ENCODE measurements at places on chromosomes 11 and 22. TPM values are rescaled to one million over a fixed set of nuclear protein-coding genes. Genes with fewer than 3 reads are reported as not detected.
A peak's percentile ranks its signal among the peaks of the same experiment; 100 is the strongest.

DNA sequence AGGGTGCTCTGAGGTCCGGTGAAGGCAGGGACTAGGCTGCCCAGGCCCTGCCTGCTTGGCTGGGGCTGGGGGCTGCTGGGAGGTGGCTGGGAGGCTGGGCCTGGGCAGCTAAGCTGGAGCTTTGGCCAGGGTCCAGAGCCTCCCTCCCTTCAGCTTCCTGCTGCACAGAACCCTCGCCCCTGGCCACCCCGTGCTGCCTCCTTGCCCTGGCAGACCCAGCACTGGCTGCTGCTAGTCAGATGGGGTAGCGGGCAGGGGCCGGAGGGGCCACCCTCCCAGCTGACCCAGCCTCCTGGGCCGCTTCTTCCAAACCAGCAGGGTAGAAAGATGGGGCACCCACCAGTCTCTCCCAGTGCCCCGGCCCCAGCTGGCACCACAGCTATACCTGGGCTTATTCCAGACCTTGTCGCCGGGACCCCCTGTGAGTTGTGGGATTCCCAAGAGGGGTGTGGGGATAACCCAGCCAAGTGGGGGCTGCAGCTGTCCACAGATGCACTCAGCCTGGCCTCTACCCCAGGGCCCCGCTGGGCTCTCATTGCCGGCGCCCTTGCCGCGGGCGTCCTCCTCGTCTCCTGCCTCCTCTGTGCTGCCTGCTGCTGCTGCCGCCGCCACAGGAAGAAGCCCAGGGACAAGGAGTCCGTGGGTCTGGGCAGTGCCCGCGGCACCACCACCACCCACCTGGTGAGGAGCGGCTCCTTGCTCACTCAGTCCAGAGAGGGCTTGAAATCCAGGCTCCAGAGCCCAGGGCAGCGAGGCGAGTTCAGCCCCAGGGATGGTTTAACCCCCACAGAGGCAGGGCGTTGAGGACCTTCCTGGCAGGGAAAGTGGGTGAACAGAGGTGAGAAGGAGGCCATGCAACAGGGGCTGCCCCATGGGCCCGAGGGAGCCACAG is at the start of gene SYT8:
Gene SYT8, plus strand, starts transcription at position 212 of the 892 bp plus-strand sequence. Its CDS starts 116 bp downstream, at position 328.
- DNase-seq = no peak
- H3K27me3 ChIP-seq = no peaks in the 10 kb centered on the region
- H3K27ac ChIP-seq = peak within 1 kb of the TSS; percentile 87
- H3K4me3 ChIP-seq = no peak within 1 kb of the TSS
- H3K4me1 ChIP-seq = peaks cover 33% of the 10 kb centered on the region
- no peaks in the 10 kb centered on the region for H3K36me3 ChIP-seq

- peak overlapping the region; percentile 87 for H3K27ac ChIP-seq
- no peak for DNase-seq
- H3K4me1 ChIP-seq = peaks cover 15% of the 10 kb centered on the region
- no peaks in the 10 kb centered on the region for H3K27me3 ChIP-seq
Measured at GRCh38 chr11:57675176-57675941, 7.4 kb downstream of the ZDHHC5 start.

- peaks cover 11% of the 10 kb centered on the region for H3K4me1 ChIP-seq
- H3K4me3 ChIP-seq = no peak overlapping the region
- no peaks in the 10 kb centered on the region for H3K36me3 ChIP-seq
- H3K27ac ChIP-seq = no peak overlapping the region
- H3K27me3 ChIP-seq = peaks cover 3% of the 10 kb centered on the region
- no peak for DNase-seq
Measured at GRCh38 chr11:102494216-102494615, 36.3 kb downstream of the MMP7 start.

GRCh38 chr11:120890609-120891320 is 133.1 kb upstream of the TBCEL start:
- H3K27ac ChIP-seq = no peak overlapping the region
- no peak overlapping the region for H3K4me3 ChIP-seq
- no peak for DNase-seq
- H3K4me1 ChIP-seq = no peaks in the 10 kb centered on the region

MUC5AC gene
- not detected for total RNA-seq

All from mesothelial cell of epicardium (in vitro differentiated cells).